Glomerular endothelial cell (primary cell): ENCODE measurements at places on chromosomes 12 and 14. TPM values are rescaled to one million over a fixed set of nuclear protein-coding genes. Genes with fewer than 3 reads are reported as not detected.

The RAB2B gene
- total RNA-seq: 23.7 and 29.1 TPM in 2 replicates

The TAS2R13 gene
- 2.7 TPM in 1 of 2 replicates, not detected in the other for total RNA-seq

The GLIPR1L1 gene
- not detected in 2 replicates for total RNA-seq

The CD163L1 gene
- 1.8 and 3.3 TPM in 2 replicates for total RNA-seq

The PMEL gene
- total RNA-seq: 0.58 and 1.1 TPM in 2 replicates

The SERPINA1 gene
- 0.87 and 0.88 TPM in 2 replicates for total RNA-seq

The ANKRD33 gene
- total RNA-seq: 1.2 and 3.2 TPM in 2 replicates

The FBXL14 gene
- total RNA-seq: 10.9 and 14.1 TPM in 2 replicates

The TRIM9 gene
- total RNA-seq: 0.06 and 0.19 TPM in 2 replicates

The ADCY4 gene
- 63.3 and 115 TPM in 2 replicates for total RNA-seq

The LLPH gene
- 9.2 and 13.9 TPM in 2 replicates for total RNA-seq

The SSPN gene
- total RNA-seq: 1.7 and 5.1 TPM in 2 replicates

- no peak for DNase-seq
Measured at GRCh38 chr12:62931477-62931876, 3.5 kb downstream of the PPM1H start.

GRCh38 chr12:63668028-63668799 lies at the start of gene DPY19L2:
Gene DPY19L2, minus strand, starts transcription at chr12:63668493. Its CDS starts 100 bp downstream, at chr12:63668393.
- no peak for DNase-seq

- DNase-seq: no peak
Measured at GRCh38 chr12:14931791-14932560, 6.4 kb downstream of the ERP27 start.

DNA sequence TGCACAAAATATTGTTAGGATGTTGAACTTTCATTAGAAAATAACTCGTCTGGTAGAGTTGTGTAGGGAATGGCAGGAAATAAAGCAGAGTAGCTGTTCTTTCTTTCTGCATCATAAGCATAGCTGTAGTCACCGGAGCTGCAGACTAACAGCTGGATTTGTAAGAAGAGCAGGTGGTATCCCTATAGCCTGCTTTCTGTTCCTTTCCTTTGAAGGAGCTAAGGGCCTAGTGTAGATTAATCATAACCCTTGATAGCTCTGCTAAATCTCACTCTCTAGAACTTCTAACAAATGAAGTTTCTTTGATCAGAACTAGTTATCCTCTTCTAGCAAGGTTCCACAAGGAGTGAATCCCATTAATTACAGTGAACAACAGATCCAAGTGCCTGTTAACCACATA lies 3.5 kb downstream of the LMO3 start:
- no peak for DNase-seq

GRCh38 chr12:119721306-119721705 lies 53.4 kb downstream of the PRKAB1 start:
- DNase-seq: no peak

- DNase-seq: no peak
Measured at GRCh38 chr12:64691795-64692583, 67.2 kb downstream of the GNS start.

DNA sequence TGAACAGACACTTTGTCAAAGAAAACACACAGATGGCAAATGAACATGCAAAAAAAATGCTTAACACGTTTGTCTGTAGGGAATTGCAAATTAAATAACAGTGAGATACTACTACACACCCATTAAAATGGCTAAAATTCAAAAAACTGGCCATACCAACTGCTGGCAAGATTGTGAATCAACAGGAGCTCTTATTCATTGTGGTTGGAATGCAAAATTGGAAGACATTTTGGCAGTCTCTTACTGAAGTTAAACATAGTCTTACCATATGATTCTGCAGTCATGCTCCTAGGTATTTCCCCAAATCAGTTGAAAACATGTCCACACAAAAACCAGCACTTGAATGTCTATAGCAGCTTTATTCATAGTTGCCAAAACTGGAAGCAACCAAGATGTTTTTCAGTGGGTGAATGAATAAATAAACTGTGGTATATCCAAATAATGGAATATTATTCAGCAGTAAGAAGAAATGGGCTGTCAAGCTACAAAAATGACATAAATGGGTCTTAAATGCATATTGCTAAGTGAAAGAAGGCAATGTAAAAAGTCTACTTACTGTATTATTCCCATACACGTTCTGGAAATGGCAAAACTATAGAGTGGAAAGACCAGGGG lies 91.4 kb downstream of the PLEKHA5 start:
- no peak for DNase-seq

DNA sequence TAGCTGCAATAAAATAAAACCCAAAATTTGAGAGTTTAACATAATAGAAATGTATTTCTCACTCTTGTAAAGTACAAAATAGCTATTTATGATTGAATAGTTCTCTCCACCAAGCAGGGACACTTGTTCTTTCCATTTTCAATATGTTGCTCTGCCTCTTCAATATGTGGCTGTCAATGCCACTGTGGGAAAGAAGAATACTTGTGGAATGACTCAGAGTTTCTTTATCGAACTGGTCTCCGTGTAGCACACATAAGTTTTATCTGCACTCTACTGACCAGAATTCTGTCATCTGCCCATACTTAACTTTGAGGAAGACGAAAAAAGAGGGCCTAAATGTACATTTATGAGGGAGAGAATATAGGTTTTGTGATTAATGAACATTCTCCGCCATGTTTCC lies 256.9 kb downstream of the ATXN7L3B start:
- no peak for DNase-seq

- no peak for DNase-seq
Measured at GRCh38 chr12:95740751-95741150, 49.8 kb downstream of the NTN4 start.

DNA sequence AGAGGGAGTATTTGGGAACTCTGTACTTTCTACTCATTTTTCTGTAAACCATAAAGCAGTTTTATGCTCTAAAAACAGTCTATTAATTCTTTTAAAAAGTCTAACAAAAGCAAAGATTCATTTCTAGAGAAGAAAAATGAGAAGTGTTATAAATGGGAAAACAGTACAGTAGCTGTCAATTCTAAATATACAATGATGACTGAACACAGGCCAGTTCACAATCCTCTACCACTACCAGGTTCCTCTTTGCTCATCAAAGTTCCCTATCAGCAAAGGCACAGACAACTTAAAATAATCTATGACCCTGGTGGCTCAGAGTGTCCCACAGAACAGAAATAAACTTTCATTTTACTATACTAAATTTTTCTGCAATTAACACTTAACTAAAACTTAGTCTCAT lies 12.5 kb downstream of the NAA25 start:
- no peak for DNase-seq

DNA sequence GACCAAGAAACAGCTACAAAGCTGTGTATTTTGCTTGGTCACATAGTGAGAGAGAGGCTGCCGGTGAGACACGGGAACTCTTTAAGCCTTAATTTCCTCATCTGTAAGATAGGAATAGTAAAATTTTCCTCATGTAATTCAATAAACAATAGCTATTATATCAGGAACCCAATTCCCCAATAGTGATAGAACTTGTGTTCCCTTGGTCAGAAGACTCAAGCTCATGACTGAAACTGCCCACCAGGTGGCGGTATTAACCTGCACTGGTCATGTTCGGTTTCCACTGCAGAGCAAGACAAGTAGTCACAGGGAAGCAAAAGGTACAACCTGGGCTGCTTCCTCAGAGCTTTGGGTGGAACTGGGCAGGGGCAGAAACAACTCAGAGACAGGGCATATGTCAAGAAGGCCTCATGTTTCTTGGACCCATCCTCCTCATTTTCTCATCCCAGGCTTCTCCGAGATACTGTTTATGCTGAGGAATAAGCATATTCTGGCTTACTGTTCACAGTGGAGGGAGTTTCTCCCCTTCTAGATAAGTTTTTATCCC lies 4.2 kb upstream of the AJUBA start:
- no peak for DNase-seq

- DNase-seq: no peak
Measured at GRCh38 chr14:22488522-22489243, 100.3 kb downstream of the DAD1 start.

- no peak for DNase-seq
Measured at GRCh38 chr14:54798465-54799124, 104.0 kb downstream of the GCH1 start.

- DNase-seq: no peak
Measured at GRCh38 chr12:88509851-88510250, 70.4 kb downstream of the KITLG start.

- no peak for DNase-seq
Measured at GRCh38 chr14:37090026-37090425, 82.4 kb downstream of the SLC25A21 start.

GRCh38 chr14:105525861-105526775 lies at the start of gene TMEM121:
Gene TMEM121, plus strand, starts transcription at chr14:105526583. Its CDS starts 2,252 bp downstream, at chr14:105528835.
- no peak for DNase-seq

DNA sequence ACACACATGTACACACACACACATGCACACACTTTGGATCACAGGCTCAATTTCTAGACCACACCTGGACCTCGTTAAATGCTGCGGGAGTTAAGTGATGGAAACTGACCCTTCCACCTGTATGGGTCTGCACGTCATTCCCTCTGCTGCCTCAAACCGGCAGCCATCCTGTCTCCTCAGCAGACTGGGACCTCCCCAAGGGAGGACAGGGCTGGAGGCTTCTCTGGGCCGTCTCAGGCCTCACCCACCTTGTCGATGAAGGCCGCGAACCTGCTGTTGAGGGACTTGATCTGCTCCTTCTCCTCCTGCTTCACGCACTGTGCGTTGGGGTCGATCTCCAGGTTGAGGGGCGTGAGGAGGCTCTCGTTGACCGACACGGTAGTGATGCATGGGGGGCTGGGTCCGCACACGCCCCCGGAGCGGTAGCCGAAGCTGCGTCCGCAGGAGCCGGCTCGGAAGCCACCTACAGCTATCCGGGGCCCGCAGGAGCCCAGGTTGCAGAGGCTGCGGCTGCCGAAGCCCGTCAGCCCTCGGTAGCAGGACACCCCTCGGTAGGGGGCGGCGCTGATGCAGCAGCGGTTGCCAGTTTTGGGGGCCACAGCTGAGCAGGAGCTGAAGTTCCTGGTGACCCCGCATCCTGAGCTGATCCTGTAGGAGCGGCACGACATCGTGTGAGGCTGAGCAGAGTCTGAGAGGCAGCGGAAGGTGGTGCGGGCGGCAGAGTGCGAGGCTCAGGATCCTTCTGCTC lies at the start of gene KRT85:
KRT85 (minus strand) TSS at position 744 of the 748 bp plus-strand sequence; CDS start at position 668, 76 bp downstream.
- DNase-seq: no peak

GRCh38 chr14:19878029-19878642 lies 3.2 kb downstream of the OR4K2 start:
- no peak for DNase-seq

DNA sequence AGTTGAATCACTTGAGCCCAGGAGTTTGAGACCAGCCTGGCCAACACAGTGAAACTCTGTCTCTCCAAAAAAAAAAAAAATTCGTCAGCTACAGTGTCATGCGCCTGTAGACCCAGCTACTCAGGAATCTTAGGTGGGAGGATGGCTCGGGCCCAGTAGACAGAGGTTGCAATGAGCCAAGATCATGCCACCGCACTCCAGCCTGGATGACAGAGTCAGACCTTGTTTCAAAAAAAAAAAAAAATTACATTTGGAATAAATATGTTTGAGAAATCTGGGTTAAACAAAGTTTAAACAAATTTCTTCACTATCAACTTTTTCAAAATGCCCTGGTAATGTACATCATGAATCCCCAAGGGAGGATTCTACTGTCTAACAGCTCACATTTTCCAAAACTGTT lies 187.0 kb upstream of the RASSF8 start:
- no peak for DNase-seq

DNA sequence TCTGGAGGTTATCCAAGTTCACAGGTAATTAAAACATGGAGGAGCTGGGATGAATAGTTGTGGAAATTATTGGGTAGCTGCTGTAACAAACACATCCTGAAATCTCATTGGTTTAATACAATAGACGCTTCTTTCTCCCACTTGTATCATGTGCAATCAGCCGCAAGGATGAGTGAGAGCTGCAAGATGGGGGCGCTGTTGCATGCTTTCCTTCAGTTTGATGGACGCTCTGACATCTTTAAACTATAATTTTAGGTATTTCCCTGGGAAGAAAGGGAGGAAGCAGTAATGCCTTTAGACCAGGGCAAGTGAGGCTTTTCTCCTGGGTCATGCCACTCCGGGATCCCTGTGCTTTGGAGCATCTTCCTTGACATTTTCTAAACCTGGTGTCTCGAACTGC lies 178.7 kb downstream of the PAWR start:
- no peak for DNase-seq

- DNase-seq: no peak
Measured at GRCh38 chr14:53011053-53011462, 60.2 kb upstream of the FERMT2 start.

DNA sequence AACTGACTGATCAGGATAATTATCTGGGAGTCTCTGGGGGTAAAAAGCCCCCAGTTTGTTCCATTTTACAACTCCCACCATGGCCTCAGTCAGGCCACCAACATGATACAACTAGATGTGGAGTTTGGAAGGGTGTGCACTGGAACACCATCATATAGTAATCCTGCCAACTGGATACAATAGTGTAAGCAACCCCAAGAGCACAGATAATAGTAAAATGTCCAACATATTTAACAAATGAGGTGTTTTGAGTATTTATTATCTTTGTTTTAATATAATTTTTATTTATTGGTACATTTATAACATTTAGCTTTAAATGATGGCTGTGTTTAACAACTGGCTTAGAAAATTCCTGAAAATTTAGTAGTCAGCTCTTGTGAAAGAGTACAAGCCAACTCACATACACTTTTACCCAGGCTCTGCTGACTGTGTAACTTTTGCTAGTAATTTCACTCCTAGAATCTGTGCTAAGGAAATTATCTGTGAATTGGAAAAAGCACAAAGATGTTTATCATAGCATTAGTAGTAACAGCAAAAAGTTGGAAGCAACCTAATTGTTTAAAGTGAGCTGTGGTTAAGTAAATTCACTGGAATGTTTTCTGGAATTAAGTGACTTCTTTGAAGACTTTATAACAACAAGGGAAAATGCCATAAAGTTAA lies 196.8 kb downstream of the RAD51B start:
- no peak for DNase-seq

- no peak for DNase-seq
Measured at GRCh38 chr12:52454411-52455201, 2.7 kb upstream of the KRT6B start.

- no peak for DNase-seq
Measured at GRCh38 chr12:19707948-19708409, 268.7 kb downstream of the AEBP2 start.

GRCh38 chr12:1591034-1591433 lies 3.3 kb downstream of the FBXL14 start:
- no peak for DNase-seq

- DNase-seq: no peak
Measured at GRCh38 chr12:118544569-118544968, 168.2 kb downstream of the SUDS3 start.

DNA sequence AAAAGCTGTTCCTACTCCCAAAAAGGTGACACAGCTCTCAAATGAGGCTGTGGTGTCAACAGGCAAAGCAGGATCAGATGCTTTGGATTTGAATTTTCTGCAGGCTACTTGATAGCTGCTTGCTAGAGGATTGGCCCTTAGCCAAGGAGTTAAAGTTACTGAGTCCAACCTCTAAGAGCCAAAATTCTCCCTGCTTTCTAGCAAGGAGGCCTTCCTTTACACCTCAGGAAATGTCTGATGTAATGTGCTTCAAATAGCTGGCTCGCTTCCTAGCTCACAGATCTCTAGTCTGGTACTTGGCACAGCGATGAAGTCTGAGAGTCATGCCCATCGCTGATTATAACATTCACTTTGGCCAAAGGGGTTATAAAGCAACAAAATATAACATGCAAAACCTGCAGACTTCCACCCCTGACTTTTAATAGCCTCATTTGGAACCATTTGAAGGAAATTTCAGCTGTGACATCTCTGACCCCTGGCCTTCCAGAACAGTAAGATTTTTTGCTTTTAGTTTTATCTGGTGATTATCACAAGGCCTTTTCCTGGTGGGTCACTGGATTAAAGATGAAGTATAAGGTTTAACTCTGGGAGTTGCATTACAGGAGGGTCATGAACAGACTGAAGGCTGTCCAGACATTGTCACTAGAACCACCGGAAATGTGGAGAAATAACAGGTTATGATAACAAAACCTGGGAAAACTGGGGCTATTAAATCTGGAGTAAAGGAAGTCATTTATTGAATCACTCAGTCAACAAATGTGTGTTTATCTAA lies 189.7 kb downstream of the EPS8 start:
- DNase-seq: no peak
